ENCODE measurements at places on chromosomes 5 and 9.

DNA sequence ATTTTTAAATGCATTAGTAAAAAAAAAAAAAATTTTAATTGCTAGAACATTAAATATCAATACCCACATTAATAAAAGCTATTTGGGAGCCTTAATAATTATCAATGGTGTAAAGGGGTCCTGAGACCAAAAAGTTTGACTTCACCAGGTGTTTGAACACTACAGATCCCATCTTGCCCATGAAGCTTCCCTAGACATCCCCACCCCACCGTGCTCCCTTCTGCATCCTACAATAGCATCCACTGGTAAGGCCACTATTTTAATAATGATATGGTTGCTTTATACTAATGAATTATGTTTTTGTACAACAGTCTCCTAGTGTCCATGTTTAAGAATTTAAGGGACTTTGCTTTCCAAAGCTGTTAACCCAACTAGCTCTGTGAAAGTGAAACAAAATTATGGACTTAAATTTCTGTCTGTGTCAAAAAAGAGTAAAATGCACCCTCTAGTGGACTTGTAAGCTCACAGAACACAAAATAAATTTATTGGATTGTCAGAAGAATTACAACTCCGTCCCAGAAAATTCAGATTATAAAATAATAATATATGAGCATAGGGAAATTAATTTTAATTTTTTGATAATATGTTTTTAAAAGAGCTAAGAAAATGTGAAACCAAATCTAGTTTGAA, 76.0 kb downstream of the ARL15 start:
- DNase-seq: peak; percentile 22

- DNase-seq: peak; percentile 81
Measured at GRCh38 chr9:6007058-6007769, 8.2 kb downstream of the RANBP6 start.

GRCh38 chr5:32228816-32229215, 54.7 kb upstream of the GOLPH3 start:
- DNase-seq: no peak

DNA sequence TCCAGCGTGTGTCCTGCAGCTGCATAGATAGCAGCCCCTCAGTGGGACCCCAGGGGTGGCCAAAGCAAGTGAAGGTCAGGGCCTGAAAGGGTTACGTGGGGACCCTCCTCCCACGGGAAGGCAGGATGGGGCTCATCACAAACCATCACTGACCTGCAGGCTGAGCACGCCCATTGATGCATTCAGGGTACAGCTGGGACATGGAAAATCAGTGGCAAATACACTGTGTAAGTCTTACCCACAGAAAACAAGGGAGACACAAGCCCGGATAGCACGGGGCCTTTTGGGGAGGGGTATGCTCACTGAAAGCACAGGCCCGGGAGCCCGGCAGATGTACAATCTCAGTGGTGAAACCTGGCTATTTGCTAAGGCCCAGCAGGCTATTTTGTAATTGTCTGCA, 49.1 kb downstream of the SEMA4D start:
- no peak for DNase-seq

DNA sequence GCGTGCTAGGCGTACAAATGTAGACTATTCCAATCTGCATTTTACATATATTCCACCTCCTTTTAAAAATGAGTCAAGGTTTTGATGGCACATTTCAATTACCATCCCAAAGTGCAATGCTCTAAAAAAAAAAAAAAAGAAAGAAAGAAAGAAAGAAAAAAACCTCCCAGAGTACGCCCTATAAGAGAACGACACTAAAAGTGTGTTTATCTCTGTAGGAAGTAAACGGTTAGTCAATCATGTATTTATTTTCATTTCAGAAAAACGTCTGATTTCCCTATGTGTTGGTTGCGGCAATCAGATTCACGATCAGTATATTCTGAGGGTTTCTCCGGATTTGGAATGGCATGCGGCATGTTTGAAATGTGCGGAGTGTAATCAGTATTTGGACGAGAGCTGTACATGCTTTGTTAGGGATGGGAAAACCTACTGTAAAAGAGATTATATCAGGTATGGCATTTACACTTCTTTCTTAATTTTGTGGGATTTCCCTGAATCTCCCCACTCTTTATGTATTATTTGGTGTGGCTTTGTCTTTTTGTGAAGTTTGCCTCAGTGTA, 1.1 kb downstream of the ISL1 start:
- DNase-seq: no peak

- DNase-seq: no peak
Measured at GRCh38 chr5:173730632-173731298, 114.3 kb upstream of the BOD1 start.

DNA sequence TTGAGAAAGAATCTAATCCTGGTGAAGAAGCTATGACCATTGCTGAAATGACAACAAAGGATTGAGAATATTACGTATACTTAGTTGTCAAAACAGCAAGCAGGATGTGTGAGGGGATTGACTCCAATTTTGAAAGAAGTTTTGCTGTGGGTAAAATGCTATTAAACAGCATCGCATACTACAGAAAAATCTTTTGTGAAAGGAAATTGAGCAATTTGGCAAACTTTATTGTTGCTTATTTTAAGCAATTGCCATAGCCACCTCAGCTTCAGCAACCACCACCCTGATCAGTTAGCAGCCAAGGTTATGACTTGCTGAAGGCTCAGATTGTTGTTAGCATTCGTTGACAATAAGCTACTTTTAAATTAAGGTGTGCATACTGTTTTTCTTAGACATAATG, 22.5 kb upstream of the ARL14EPL start:
- DNase-seq: no peak

- DNase-seq: no peak
Measured at GRCh38 chr5:90020575-90021538, 388.7 kb downstream of the CETN3 start.

DNA sequence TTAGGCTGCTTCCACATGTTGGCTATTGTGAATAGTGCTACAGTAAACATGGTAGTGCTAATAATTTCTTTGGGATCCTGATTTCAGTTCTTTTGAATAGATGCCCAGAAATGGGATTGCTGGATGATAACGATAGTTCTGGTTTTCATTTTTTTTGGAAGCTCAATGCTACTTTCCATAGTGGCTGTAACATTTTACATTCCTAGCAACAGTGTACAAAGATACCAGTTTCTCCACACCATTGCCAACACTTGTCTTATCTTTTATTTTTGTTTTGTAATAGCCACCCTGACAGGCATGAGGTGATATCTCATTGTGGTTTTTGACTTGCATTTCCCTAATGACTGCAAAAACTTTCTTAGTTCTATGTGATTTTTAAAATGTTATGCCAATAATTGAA, 68.8 kb upstream of the LRRC70 start:
- no peak for DNase-seq

- no peak for DNase-seq
Measured at GRCh38 chr9:90526386-90526785, 116.2 kb downstream of the DIRAS2 start.

- no peak for DNase-seq
Measured at GRCh38 chr5:166963596-166963995, 1327.8 kb upstream of the WWC1 start.

- no peak for DNase-seq
Measured at GRCh38 chr5:117604845-117605244, 1030.2 kb upstream of the SEMA6A start.

GRCh38 chr9:438066-438465, 223.4 kb downstream of the DOCK8 start:
- no peak for DNase-seq

- DNase-seq: no peak
Measured at GRCh38 chr5:131944702-131945550, 537 bp downstream of the MEIKIN start.

- peak; percentile 95 for DNase-seq
Measured at GRCh38 chr5:96661855-96662724, at the start of gene CAST. Gene CAST (plus strand): TSS chr5:96662376. CDS start chr5:96662423, 47 bp downstream.

DNA sequence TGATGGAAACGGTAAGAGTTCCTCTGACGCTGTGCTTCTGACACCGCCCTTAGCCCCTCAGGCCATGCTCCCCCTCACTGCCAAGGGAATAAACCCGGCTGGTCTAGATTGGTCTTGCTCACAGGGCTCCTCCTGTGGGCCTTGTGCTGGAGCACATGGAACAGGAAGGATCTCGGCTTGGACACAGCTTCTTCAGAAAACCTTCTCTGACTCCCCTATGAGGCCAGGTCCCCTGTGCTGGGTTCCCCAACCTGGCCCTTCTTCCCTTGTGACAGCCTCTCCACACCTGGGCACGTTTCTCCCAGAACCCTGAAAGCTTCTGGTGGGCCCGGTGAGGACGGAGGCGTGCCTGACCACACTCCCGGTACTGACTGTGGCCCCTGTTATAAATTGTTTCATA, 8.2 kb downstream of the SPATA31E1 start:
- DNase-seq: no peak

DNA sequence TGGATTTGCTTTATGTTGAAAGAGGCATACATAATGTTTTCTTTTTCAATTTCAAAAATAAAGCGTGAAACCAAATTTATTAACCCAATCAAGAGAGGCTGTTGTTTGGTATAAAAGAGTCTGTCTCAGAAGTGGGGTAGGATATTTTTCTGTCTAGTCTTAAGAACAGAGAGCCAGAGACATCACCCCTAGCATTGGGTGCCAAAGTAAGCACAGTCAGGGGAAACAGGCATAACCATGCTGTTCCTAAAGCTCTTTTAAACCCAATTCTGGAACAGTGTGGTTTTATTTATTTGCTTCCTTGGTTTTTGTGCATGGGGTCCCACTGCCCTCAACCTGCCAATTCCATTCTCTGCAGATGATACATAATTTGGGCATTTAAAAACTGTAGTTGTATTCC, 88.2 kb downstream of the UBE2R2 start:
- DNase-seq: no peak

DNA sequence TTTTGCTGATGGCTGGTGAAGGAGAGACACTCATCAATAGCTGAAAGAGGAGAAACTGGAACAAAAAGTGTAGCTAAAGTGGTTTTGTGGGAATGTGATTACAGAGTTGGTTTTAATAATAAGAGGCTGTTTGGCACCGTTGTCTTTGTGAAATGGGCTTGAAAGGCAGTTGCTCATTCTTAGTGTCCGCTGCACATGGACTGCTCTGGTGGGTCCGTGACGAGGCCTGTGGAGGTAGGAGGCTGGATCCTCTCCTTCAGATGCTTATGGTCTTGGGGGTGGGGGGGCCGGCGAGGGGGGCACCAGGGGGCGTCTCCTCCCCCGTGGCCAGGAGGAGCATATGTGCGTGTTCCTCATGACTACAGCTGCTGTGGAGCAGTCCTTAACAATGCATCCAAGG, 29.8 kb downstream of the FUBP3 start:
- no peak for DNase-seq

- DNase-seq: no peak
Measured at GRCh38 chr5:145506185-145506850, 328.8 kb downstream of the PRELID2 start.

DNA sequence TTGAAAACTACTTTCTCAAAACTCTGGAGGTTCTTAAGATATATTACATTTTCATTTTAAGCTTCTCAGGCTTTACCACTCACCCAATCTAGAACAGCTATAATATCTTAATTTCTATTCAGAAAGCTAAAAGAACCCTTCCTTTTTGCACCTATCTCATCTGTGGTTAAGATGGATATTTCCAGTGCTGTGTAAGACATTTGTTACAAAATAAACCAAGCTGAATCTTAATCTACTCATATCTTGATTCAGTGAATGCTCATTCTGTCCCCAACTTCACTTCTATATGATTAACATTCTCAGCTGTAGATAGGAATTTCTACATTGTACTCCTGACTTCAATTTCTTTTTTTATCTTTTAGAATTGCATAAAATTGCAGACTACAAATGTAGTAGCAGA, 15.0 kb downstream of the ABHD17B start:
- no peak for DNase-seq

- DNase-seq: peak; percentile 54
Measured at GRCh38 chr5:1546556-1546955, 22.8 kb upstream of the LPCAT1 start.

- DNase-seq: no peak
Measured at GRCh38 chr5:158473016-158473635, 614.2 kb upstream of the CLINT1 start.

DNA sequence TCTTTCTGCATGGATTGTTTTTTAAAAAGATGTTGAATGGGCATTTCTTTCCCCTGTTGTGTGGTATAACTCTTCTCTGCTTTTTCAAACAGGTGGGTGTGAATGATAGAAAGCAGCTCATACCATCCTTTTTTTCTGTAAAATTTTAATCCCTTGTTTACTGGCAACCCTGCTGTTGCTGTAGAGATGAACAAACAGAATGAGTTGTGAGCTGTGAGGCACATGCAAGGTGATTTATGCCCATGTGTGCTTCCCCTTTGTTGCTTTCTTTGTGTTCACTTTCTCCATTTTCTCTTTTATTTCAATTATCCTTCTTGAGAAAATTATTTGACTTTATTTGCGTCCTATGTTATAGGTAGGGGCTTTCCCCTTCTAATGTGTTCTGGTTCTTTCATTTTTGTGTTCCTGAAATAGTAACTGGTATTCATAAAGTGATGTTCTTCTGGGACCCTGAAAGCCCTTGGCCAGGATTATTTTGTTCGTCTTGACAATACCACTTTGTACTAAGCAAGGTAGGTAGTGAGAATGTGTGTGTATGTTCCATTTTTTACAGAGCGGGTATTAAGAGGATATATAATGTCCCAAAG, 79.9 kb downstream of the AOPEP start:
- no peak for DNase-seq

GRCh38 chr5:128904805-128905567, 60.3 kb upstream of the SLC27A6 start:
- no peak for DNase-seq

GRCh38 chr5:23208959-23209431, 298.4 kb upstream of the PRDM9 start:
- no peak for DNase-seq

- no peak for DNase-seq
Measured at GRCh38 chr9:112765281-112765680, 14.7 kb downstream of the SNX30 start.

DNA sequence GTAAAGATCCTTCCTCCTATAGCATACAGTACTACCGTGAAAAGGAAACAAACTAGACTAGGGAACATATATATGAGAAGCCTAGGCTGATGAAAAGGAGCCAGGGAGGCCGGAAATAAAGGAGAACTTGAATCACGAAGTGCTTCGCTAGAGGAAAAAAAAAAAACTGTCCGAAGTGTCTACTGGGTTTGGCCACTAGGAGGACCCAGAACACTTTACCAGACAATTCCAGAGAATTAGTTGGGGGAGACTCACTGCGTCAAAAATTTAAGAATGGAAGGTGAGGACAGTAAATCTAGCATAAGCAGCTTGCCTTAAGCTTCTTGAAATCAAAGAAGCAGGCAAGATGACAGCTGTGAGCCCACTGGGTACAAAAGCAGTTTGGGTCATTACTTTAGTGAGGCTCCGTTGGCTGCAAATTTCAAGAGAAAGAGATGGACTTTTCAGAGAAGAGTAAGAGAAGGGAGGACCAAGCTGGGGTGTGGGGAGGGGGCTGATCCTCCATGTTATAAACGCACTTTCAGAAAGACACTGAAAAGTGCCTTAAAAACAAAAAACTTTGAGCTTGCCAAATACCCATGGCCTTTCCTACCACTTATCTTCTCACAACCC, 47.4 kb downstream of the P4HA2 start:
- peak; percentile 62 for DNase-seq

GRCh38 chr5:125293223-125293622, 546.8 kb upstream of the ZNF608 start:
- DNase-seq: no peak
